ENCODE measurements at places on chromosomes 13 and 19. TPM values are rescaled to one million over a fixed set of nuclear protein-coding genes. Genes with fewer than 3 reads are reported as not detected.

DNA sequence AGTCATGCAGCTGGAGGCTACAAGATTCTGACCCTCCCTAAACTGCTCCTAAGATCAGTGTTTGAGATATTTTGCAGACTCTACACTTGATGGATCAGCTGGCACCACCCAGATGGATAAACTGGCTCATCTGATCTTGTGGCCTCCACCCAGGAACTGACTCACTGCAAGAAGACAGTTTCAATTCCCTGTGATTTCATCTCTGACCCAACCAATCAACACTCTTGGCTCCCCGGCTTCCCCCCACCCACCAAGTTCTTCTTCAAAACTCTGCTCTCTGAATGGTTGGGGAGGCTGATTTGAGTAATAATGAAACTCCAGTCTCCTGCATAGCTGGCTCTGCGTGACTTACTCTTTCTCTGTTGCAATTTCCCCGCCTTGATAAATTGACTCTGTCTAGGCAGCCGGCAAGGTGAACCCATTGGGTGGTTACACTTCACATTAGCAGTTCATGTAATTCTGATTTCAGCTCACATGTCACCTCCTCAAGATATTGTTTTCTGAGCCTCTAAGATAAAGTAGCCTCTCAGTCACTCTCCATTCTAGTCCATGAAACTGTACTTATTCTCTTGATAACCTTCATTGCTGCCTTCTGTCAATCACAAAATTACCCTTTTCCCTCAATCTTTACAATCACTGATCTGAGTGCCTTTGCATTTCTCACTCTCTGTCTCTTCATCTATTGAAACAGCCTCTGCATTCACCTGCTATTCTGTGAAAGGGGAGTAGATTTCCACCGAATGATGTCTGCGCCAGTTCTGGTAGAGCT is 9.9 kb upstream of the FPR3 start:
- DNase-seq: peak; percentile 45
- H3K4me1 ChIP-seq: no peaks in the 10 kb centered on the region
- no peaks in the 10 kb centered on the region for H3K27me3 ChIP-seq
- no peaks in the 10 kb centered on the region for H3K36me3 ChIP-seq

GRCh38 chr13:49527123-49527522 is 31.4 kb downstream of the PHF11 start:
- no peak overlapping the region for H3K4me3 ChIP-seq
- no peaks in the 10 kb centered on the region for H3K27me3 ChIP-seq
- H3K4me1 ChIP-seq: no peaks in the 10 kb centered on the region
- H3K27ac ChIP-seq: no peak overlapping the region
- H3K36me3 ChIP-seq: no peaks in the 10 kb centered on the region

Gene PSG1
- not detected for total RNA-seq

GRCh38 chr13:113654175-113654560 is 3.8 kb downstream of the ATP4B start:
- H3K4me3 ChIP-seq: no peak overlapping the region
- no peaks in the 10 kb centered on the region for H3K36me3 ChIP-seq
- DNase-seq: no peak
- no peaks in the 10 kb centered on the region for H3K27me3 ChIP-seq
- H3K4me1 ChIP-seq: no peaks in the 10 kb centered on the region

DNA sequence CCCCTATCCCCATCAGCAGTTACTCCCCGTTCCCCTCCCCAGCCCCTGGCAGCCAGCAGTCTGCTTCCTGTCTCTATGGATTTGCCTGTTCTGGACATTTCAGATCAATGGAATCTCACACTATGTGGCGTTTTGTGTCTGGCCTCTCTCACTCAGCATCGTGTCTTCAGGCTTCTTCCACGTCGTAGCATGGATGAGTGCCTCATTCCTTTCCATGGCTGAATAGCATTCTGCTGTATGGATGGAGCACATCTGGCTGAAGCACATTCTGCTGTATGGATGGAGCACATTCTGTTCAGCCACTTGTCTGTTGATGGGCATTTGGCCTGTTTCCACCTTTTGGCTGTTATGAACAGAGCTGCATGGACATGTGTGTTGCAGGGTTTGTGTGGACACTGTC is 29.5 kb downstream of the CRTC1 start:
- H3K4me3 ChIP-seq: no peak overlapping the region
- H3K36me3 ChIP-seq: no peaks in the 10 kb centered on the region
- no peak overlapping the region for H3K27ac ChIP-seq
- H3K4me1 ChIP-seq: no peaks in the 10 kb centered on the region
- H3K27me3 ChIP-seq: no peaks in the 10 kb centered on the region

GRCh38 chr13:111296417-111296816 is 24.0 kb upstream of the TEX29 start:
- no peak for DNase-seq
- peaks cover 5% of the 10 kb centered on the region for H3K36me3 ChIP-seq
- H3K27ac ChIP-seq: no peak overlapping the region
- H3K4me1 ChIP-seq: no peaks in the 10 kb centered on the region
- H3K27me3 ChIP-seq: no peaks in the 10 kb centered on the region
- H3K4me3 ChIP-seq: no peak overlapping the region

Gene NUDT19
- 3.9 TPM for total RNA-seq

Gene GFY
- total RNA-seq: not detected

DNA sequence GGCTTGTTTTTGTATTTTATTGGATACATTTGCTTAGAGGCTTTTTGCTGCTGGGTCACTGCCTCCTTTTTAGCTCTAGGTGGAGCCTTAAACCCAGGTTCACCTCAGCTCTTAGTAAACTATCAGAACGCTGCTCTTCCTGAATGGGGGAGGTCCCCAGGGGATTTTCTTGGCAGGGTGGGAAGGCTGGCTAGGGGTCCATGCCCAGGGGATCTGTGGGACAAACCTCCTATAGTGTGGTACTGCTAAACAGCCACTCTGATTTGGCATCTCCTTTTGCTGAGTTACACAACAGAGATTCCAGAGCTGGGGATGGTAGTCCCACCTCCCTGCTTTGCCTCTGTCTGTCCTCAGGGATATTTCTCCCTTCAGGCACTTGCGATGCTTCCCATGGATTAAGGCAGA is 204.9 kb downstream of the ZIC5 start:
- DNase-seq: peak; percentile 79
- H3K4me1 ChIP-seq: peaks cover 25% of the 10 kb centered on the region
- H3K27me3 ChIP-seq: no peaks in the 10 kb centered on the region
- 0 out of 2 replicates have a peak overlapping the region, but pooled peaks have one; percentile 8 for H3K27ac ChIP-seq
- H3K36me3 ChIP-seq: no peaks in the 10 kb centered on the region

DNA sequence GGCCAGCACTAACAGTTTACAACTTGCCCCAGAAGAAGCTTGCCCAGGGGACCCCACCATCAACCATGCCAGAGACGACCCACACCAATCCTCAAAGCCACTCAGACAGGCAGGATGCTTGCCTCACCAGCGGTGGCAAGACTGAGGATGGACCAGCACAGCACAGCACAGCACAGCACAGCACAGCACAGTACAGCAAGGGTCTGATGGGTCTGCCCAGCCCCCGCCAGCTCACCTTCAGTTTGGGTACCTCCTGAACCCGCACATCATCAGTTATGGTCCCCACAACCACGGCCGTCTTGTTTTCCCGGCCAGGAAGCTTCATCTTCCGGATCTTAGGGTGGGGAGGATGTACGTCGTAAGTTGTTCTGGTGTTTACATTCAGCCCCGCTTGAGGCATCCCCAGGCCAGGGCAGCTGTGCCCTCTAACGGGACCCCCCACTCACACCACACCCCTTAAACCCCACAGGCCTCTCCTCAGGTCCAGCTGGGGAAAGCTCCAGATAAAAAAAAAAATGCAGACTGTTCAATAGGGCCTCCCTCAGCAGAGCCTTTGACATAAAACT is 1.7 kb upstream of the FAM83E start:
- peak overlapping the region; percentile 99 for H3K27ac ChIP-seq
- DNase-seq: no peak
- H3K4me1 ChIP-seq: peaks cover 39% of the 10 kb centered on the region
- peak overlapping the region; percentile 97 for H3K4me3 ChIP-seq
- no peaks in the 10 kb centered on the region for H3K27me3 ChIP-seq

Gene F10
- total RNA-seq: 0.76 TPM

DNA sequence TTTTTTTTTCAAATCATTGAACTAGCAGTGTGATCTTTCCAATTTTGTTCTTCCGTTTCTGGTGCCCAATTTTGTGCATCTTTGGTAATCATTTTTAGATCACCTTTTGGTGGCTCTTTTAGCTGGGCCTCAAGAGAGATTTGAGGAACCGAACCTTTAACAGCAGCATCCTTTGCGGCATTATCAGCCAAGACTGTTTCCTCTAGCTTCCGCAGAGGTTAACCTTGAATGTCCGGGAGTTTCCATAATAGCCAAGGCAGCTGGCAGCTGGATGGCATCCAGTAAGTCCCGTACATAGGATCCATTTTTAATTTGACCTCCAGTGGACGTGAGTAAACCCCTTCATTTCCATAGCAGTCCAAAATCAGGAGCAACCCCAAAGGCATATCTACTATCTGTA is 9.6 kb downstream of the IRGC start:
- H3K27me3 ChIP-seq: no peaks in the 10 kb centered on the region
- DNase-seq: no peak
- no peak overlapping the region for H3K27ac ChIP-seq
- H3K4me3 ChIP-seq: no peak overlapping the region
- H3K4me1 ChIP-seq: no peaks in the 10 kb centered on the region

All from GM23338 (cell line).